PC-3 (cell line): ENCODE measurements at places on chromosomes 3 and 15. TPM values are rescaled to one million over a fixed set of nuclear protein-coding genes. Genes with fewer than 3 reads are reported as not detected.

DNA sequence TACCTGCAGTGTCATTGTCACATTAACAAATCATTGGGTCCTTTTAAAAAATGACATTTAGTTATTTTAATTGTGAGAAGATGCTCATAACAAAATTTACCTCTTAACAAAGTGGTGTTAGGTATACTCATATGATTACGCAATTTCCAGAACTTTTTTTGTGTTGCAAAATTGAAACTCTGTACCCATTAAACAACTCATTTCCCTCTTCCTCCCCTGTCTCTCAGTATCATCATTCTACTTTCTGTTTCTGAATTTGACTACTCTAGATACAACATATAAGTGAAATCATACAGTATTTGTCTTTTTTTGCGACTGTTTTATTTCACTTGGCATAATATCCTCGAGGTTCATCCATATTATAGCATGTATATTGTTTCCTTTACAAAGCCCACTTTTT is 58.7 kb upstream of the CHST2 start:
- H3K4me1 ChIP-seq, result no peaks in the 10 kb centered on the region
- H3K4me3 ChIP-seq, result no peak overlapping the region
- peaks cover 21% of the 10 kb centered on the region for H3K36me3 ChIP-seq

DNA sequence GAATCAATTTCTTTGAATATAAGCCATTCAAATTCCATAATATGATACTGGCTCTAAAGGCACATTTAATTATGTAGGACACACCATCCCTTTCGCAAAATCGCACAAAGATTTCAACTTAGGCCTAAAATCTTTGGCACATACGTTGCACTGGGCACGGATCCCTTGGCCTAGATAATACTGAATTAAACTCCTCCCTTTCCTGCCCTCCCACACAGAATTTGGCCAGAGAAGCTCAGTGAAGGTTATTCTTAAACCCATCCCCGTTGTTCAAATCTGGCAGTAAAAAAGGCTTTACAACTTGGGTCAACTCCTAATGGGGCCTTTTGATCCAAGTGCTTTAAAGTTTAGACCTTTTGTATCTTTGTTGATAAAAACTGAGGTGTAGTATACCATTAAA is 247.2 kb downstream of the PTPRG start:
- H3K36me3 ChIP-seq, result no peaks in the 10 kb centered on the region
- no peaks in the 10 kb centered on the region for H3K27me3 ChIP-seq
- H3K27ac ChIP-seq, result no peak overlapping the region
- no peaks in the 10 kb centered on the region for H3K4me1 ChIP-seq

- H3K4me3 ChIP-seq, result no peak overlapping the region
- peaks cover 20% of the 10 kb centered on the region for H3K4me1 ChIP-seq
- no peaks in the 10 kb centered on the region for H3K36me3 ChIP-seq
- H3K27ac ChIP-seq, result no peak overlapping the region
Observed at GRCh38 chr3:128345196-128345595, 121.5 kb downstream of the DNAJB8 start.

DNA sequence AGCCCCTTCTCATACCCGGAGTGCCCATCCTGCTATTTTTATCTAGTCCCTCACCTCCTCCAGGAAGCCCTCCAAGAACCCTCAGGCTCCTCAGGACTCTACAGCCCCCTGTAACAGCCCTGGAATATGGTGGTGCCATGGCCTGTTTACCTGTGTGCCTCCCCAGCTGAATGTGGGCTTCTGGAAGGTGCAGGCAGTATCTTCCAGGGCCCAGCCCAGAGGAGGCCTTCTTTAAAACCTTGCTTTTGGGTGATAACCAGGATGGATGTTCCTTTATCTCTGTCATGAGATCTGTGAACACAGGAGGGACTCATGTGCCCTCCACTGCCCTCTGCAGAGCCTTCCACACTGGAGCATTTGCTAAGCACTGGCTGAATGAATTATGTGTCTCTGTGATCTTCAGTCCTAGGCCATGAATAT is 36.7 kb upstream of the MRPS22 start:
- peaks cover 58% of the 10 kb centered on the region for H3K4me1 ChIP-seq
- no peak overlapping the region for H3K4me3 ChIP-seq
- no peaks in the 10 kb centered on the region for H3K36me3 ChIP-seq
- H3K27me3 ChIP-seq, result no peaks in the 10 kb centered on the region

DNA sequence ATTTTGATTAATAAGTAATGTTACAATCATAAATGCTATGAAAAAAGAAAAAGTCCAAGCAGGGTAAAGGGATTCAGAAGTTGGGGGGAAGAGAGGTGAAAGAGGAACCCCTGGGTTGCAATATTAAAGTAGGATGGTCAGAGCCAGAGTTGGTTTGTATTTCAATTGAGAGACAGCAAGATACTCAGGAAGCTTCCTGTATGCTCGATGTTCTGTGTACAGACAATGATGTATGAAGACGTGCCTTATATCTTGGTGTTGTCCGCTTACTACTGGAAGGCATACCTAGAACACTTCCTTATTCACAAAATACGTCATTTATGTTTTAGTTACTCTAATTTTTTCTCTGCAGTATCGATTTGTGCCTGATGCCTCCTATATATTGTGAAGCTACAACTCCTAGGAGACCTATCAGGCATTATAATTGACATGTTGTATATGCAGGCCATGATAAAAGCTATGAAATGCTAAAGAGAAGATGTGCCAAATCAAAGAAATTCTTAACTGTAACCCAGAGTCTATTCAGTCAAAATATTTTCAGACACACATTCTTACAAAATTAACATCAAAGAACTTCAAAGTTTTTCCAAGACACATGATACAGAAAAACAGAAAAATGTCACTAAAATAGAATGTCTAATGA is 87.5 kb downstream of the TBL1XR1 start:
- peaks cover 5% of the 10 kb centered on the region; the same call in 1 of the 2 replicates for H3K4me1 ChIP-seq
- no peak overlapping the region for H3K27ac ChIP-seq
- no peaks in the 10 kb centered on the region for H3K36me3 ChIP-seq
- no peak overlapping the region for H3K4me3 ChIP-seq
- H3K27me3 ChIP-seq, result no peaks in the 10 kb centered on the region

GRCh38 chr3:111861391-111861790 is 2.3 kb downstream of the PHLDB2 start:
- H3K4me1 ChIP-seq, result peaks cover 50% of the 10 kb centered on the region
- no peak for DNase-seq
- 0 out of 2 replicates have a peak, but pooled peaks cover 4% of the 10 kb centered on the region for H3K36me3 ChIP-seq
- H3K27me3 ChIP-seq, result no peaks in the 10 kb centered on the region
- peak overlapping the region; percentile 94 for H3K27ac ChIP-seq

DNA sequence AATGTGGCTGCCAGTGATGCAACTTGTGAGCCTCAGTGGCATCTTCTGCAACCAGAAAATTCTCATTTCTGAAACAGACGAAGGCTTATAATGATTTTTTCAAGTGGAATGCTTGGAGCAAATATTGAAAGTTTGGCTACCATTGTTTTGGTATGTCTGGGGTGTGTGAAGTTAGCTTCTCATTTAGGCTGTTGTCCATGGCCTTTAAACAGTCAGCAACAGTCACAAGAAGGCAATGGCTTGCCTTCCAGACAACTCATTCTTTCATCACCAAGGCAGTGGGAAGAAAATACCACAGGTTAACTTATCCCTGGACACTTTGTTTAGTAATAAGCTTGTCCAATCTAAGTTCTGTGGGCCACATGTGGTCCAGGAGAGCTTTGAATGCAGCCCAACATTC is 4.7 kb upstream of the BNC1 start:
- no peak overlapping the region for H3K4me3 ChIP-seq
- peak overlapping the region; percentile 94 for H3K27ac ChIP-seq
- H3K4me1 ChIP-seq, result peaks cover 74% of the 10 kb centered on the region
- peak; percentile 44 for DNase-seq
- H3K36me3 ChIP-seq, result no peaks in the 10 kb centered on the region

- no peak overlapping the region for H3K4me3 ChIP-seq
- H3K27ac ChIP-seq, result no peak overlapping the region
- no peaks in the 10 kb centered on the region for H3K27me3 ChIP-seq
- DNase-seq, result no peak
Observed at GRCh38 chr3:130926504-130926903, 32.6 kb downstream of the ATP2C1 start.

GRCh38 chr3:185337231-185337816 is 25.6 kb upstream of the MAP3K13 start:
- H3K4me3 ChIP-seq, result peak overlapping the region; percentile 8; the same call in 1 of the 2 replicates
- H3K27ac ChIP-seq, result peak overlapping the region; percentile 77
- H3K36me3 ChIP-seq, result no peaks in the 10 kb centered on the region
- no peaks in the 10 kb centered on the region for H3K27me3 ChIP-seq
- DNase-seq, result peak; percentile 92

- peak overlapping the region; percentile 58 for H3K27ac ChIP-seq
- H3K36me3 ChIP-seq, result no peaks in the 10 kb centered on the region
Observed at GRCh38 chr3:13451301-13451673, 28.8 kb upstream of the HDAC11 start.

DNA sequence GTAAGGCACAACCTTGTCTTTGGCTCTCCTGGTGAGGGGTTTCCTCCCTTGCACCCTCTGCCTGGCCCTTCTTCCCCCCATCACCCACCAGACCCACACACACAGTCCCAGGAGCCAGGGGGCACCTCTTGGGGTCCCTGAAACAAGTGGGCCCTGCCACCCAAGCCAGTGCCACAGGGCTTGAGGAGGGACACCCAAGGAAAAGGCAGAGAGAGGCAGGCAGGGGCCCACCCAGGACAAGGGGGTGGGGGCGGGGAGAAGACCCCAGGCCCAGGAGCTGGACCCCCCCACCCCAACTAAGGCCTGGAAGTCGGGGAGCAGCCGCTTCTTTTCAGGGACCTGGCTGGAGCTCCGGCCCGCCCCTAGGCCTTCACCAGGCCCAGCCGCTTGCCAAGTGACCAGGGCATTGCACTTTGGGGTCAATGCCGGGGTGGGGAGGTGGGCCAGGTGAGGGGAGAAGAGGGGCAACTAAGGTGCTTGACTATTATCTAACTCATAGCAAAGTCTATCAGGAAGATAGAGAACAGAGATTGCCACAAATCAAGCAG is 88.9 kb downstream of the KCNMB2 start:
- no peak overlapping the region for H3K27ac ChIP-seq
- no peaks in the 10 kb centered on the region for H3K36me3 ChIP-seq
- DNase-seq, result no peak
- 0 out of 2 replicates have a peak, but pooled peaks cover 3% of the 10 kb centered on the region for H3K27me3 ChIP-seq
- no peaks in the 10 kb centered on the region for H3K4me1 ChIP-seq

GRCh38 chr3:155110022-155110421 is 29.9 kb downstream of the MME start:
- H3K4me1 ChIP-seq, result no peaks in the 10 kb centered on the region
- no peak overlapping the region for H3K27ac ChIP-seq
- H3K27me3 ChIP-seq, result peaks cover 18% of the 10 kb centered on the region; the same call in 1 of the 2 replicates

GRCh38 chr3:45261333-45262110 is 35.4 kb upstream of the TMEM158 start:
- H3K36me3 ChIP-seq, result no peaks in the 10 kb centered on the region
- H3K4me3 ChIP-seq, result no peak overlapping the region
- no peaks in the 10 kb centered on the region for H3K4me1 ChIP-seq
- H3K27me3 ChIP-seq, result no peaks in the 10 kb centered on the region; the same call in 1 of the 2 replicates
- no peak overlapping the region for H3K27ac ChIP-seq

GRCh38 chr3:106206146-106206545 is 337.3 kb upstream of the CBLB start:
- no peak overlapping the region for H3K4me3 ChIP-seq
- H3K27ac ChIP-seq, result no peak overlapping the region
- H3K27me3 ChIP-seq, result no peaks in the 10 kb centered on the region

GRCh38 chr3:44030285-44030684 is 211.4 kb upstream of the TOPAZ1 start:
- H3K36me3 ChIP-seq, result no peaks in the 10 kb centered on the region
- no peaks in the 10 kb centered on the region for H3K27me3 ChIP-seq
- H3K27ac ChIP-seq, result no peak overlapping the region
- H3K4me1 ChIP-seq, result no peaks in the 10 kb centered on the region

- peaks cover 9% of the 10 kb centered on the region; the same call in 1 of the 2 replicates for H3K36me3 ChIP-seq
- peak; percentile 36 for DNase-seq
- H3K4me1 ChIP-seq, result peaks cover 23% of the 10 kb centered on the region
- H3K27ac ChIP-seq, result no peak overlapping the region
- H3K4me3 ChIP-seq, result no peak overlapping the region
Observed at GRCh38 chr3:179565496-179565895, 2.8 kb downstream of the ACTL6A start.

- H3K27me3 ChIP-seq, result no peaks in the 10 kb centered on the region
- DNase-seq, result no peak
Observed at GRCh38 chr15:85000937-85001336, 19.3 kb downstream of the PDE8A start.

GOLGA6L22 gene
- not detected in 2 replicates for total RNA-seq

DCUN1D1 gene
- total RNA-seq, result 19.5 and 39.7 TPM in 2 replicates

BNC1 gene
- total RNA-seq, result 0.92 and 2.4 TPM in 2 replicates

C3orf80 gene
- 0.33 and 0.46 TPM in 2 replicates for total RNA-seq

ROBO1 gene
- 35.5 and 46.2 TPM in 2 replicates for total RNA-seq

STAC gene
- 4.4 and 6.7 TPM in 2 replicates for total RNA-seq

CTDSPL gene
- total RNA-seq, result 6.1 and 11.7 TPM in 2 replicates

SCN5A gene
- total RNA-seq, result 0.06 TPM in 1 of 2 replicates, not detected in the other

CYP1A1 gene
- 2.3 and 2.5 TPM in 2 replicates for total RNA-seq

MESP2 gene
- 1.1 and 1.3 TPM in 2 replicates for total RNA-seq
